ENCODE measurements at places on chromosomes 2 and 18.

DNA sequence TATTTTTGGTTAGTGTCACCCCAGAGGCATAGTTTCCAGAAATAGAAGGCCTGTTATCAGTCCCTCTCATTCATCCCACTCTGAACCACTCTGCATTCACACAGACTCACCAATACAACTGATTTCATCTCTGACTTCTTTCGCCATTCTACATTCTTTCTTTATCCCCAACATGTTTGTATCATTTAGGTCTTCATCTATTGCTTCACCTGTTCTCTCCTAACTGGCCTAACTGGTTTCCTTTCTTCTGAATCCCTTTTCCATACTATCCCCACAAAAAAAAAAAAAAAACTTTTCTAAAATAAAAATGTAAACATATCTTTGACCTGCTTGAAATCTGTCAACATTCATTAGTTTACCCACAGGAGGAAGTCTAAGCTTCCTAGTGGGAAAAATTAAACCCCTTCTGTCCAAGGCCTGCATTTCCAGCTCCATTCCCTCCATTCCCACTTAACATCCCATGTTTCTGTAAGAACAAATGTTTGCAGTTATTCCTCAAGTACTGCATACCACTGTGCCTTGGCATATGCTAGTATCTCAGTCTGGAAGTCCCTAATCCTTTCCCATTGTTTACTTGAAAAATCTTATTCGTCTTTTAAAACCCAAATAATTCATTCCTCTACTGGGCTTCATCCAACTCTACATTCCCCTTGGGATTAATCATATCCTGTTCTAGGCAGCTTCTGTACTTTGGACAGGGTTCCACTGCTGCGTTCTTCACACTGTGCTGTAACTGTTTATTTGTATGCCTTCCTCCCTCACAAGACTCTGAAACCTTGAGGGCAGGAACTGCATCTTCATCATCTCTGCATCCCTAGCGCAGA is 68.5 kb downstream of the FIGN start:
- DNase-seq: no peak

DNA sequence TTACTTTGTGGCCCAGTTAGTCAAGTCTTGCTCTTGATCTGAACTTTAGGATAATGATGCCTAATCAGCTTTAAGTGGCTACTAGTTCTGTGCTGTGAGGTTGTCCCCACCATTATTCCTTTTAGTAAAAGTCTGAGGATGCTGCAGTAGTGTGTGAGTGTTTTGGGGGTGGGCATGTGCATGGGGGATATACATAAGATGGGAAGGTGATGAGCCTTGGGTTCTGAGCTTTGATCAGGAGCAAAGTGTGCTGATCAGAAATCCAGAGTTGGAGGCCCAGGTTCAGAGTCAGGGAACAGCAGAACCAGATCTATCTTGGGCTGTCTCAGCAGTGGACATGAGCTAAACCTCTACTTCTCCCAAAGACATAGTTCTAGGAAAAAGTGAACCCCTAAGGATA is 66.8 kb downstream of the POLE4 start:
- DNase-seq: no peak

- DNase-seq: no peak
Measured at GRCh38 chr2:156339110-156339847, 6.8 kb upstream of the NR4A2 start.

DNA sequence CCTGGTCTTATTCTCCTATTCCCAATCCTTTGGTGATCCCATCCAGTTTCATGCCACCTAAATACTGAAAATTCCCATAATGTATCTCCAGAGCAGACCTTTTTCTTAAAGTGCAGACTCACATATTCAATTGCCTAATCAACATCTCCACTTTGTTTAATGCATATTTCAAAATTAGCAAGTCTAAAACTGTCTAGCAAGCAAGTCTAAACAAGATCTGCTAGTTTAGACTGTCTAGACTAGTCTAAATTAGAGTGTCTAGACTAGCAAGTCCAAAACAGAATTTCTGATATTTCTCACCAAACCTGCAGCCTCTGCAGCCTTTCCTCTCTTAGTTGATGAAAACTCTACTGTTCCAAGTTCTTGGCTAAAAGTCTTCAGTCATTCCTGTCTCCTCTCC is 44.6 kb downstream of the THUMPD2 start:
- DNase-seq: no peak

DNA sequence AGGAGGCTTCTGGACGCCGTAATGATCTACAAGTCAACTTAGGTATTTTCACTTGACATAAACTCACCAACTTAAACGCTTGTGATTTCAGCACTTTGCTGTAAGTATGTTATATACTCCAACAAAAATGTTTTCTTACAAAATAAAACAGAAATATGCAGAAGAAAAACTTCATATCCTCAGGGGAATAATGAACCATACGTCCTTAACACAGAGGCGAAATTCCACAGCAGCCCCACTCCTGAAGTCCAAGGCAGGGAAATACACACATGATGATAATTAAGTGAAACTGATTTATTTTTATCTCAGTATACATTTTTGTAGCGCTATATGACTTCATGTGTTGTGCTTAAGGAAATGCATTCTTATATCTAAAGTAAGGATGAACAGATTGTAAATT is 335.4 kb upstream of the VWC2L start:
- DNase-seq: no peak

GRCh38 chr2:72145658-72146329 is 1.9 kb downstream of the CYP26B1 start:
- DNase-seq: no peak

- DNase-seq: no peak
Measured at GRCh38 chr2:168037778-168038177, 209.6 kb downstream of the STK39 start.

- no peak for DNase-seq
Measured at GRCh38 chr18:9333441-9334328, 888 bp upstream of the TWSG1 start.

GRCh38 chr2:97774425-97774824 is 61.0 kb downstream of the ZAP70 start:
- no peak for DNase-seq

DNA sequence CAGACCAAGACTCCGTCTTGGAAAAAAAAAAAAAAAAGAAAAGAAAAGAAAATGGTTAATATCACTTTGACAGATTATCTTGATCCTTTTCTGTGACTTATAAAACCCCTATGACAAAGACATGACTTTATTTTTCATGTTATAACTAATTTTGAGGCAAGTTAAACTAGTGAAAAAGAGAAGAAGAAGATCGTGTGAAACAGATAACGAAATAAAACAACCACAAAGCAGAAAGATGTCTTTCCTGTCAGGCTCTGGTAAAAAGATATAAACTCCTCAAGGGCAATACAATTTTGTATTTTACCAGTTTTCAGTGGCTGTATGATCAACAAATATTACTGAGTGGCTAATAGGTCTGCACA is 13.4 kb upstream of the RBMS1 start:
- DNase-seq: no peak

DNA sequence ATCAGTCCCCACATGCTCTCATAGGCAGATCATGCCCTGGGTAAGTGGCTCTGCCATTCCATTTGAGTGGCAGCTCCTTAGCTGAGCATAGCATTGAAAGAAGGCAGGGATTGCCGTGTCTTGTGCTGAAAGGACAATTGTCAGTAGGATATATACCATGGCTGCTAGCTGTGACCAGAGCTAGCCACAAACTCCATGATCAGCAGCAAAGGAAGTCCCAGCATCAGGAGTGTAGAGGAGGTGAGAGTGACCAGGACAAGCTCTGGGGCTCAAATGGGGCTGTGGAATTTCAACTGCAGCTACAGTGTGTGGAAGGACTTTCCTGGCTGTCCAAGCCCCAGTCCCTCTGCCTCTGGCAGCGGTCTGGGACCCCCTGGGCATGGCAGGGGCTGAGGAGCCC is 54.4 kb upstream of the LGALSL start:
- no peak for DNase-seq

- DNase-seq: no peak
Measured at GRCh38 chr2:136434251-136434715, 316.3 kb upstream of the CXCR4 start.

GRCh38 chr2:68918497-68918896 is 34.2 kb downstream of the GKN2 start:
- DNase-seq: no peak

DNA sequence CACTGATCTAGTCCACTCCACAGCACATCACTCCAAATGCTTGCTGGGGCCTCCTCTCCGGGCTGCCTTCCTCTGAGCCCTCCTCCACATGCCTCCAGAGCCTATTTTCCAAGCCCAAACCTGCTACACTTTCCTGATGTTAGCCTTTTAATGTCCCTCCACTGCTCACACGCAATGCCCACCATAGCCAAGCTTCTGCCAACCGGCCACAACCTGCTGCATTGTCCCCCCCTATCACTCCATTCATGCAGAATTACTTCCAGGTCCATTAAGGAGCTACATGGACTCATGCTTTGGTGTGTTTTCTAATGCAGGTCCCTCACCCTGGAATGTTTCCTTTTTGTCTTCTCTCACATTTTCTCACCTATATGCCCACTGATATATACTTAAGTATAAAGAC is 129.3 kb downstream of the MARCHF4 start:
- DNase-seq: no peak

DNA sequence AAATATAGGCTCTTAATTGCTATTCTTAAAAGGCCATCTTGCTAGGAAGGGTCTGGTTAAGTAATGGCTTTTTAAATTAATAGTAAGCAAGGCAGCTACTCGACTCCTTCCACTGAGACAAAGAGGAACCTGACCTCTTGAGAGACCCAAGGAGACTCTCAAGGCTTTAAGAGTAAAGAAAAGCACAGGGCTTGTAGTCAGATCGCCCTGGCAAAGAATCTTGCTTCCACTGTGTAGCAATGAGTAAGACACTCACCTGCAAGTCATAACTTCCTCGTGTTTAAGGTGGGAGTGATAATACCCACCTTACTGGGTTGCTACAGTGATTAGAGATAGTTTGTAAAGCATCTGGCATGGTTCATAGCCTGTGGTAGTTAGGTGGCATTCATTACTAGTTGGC is 274.5 kb downstream of the TSN start:
- DNase-seq: no peak

DNA sequence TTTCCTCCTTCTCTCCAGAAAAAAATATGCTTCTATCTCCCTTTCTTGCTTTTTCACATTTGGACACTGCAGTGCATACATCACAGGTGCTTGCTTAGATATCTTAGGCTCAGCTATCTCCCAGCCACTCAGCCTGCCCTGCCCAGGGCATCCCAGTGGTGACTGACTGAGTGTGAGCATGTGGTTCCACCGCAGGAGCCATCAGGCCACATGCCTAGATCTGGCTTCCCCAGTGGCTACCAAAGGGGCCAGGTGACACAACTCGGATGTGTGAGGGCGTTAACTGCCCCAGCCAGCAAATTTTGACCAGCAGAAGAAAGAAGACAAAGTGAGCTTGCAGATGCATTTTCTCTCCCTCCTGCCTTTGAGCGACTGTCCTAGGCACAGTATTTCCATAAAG is 25.5 kb downstream of the SP5 start:
- DNase-seq: no peak

DNA sequence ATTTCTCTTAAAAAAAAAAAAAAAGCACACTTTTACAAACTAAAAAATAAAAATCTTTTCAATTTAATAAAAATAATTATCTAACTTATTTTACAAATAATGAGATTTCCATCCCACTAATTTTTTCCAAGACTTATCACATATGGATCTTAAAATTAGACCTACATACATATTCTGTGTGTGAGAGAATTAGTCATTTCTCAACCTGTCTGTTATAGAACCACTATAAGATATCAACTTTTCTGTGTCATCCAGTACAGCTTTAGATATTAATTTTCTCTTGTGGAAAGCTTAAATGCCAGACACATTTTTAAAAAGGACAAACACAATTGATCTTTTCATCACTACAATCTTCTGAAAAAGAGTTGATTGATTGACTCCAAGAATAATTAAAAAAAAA is 38.1 kb downstream of the FANCL start:
- DNase-seq: no peak

GRCh38 chr2:134782792-134783191 is 55.6 kb upstream of the ACMSD start:
- no peak for DNase-seq

DNA sequence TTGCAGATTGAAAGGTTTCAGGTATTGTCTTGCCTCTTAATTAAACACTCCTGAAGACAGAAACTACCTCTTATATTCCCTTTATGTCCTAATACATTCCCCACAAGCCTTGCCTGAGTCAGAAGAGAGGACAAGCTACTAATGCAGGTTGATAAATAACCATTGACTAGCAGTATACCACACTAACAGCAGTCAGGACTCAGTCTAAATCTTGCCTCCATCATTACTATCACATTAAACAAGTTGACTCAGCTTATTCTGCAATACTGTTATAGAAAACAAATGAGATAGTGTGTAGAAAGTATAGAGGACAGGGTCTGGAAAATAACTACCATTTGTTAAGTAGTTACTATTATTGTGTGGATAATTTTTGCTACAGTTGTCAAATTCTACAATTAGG is 63.8 kb downstream of the TTC21B start:
- no peak for DNase-seq

GRCh38 chr2:202043475-202043874 is 9.8 kb downstream of the FZD7 start:
- no peak for DNase-seq

DNA sequence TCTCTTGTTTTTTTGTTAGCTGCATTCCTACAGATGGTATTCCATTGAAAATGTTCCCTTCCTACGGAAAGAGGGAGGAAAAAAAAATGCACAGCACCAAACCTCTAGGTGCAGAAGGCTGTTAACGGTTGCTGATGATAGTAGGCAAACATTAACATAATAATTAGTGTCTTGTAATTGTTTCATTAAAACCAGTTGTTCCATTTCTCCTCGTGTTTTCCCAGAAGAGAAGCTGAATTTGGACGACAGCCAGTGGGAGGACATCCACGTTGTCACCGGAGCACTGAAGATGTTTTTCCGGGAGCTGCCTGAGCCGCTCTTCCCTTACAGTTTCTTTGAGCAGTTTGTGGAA is 494.7 kb downstream of the ARHGAP15 start:
- no peak for DNase-seq

GRCh38 chr2:58481670-58482069 is 240.5 kb upstream of the FANCL start:
- no peak for DNase-seq

- no peak for DNase-seq
Measured at GRCh38 chr2:158667586-158667985, 127.5 kb upstream of the DAPL1 start.

DNA sequence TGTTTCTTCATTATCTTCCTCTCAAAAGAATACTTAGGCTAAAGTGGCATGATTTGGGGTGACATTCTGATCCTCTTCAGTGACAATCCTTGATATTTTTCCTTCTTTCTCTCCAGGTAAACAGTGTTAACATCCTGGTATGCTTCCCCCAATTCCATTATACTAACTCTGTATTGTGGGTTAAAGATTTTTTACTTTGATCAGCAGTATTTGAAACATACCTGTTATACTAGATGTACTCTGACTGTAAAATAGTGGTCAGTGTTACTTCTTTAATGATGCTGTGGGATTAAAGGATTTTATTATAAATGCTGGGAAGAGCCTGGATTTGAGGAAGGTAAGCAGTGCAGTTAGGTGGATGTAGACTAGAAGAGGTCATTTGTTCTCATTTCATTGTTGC is 48.8 kb downstream of the MSH2 start:
- no peak for DNase-seq

- no peak for DNase-seq
Measured at GRCh38 chr2:187051350-187051749, 202.4 kb upstream of the ZSWIM2 start.
